ENCODE measurements at places on chromosomes 3 and 15.

DNA sequence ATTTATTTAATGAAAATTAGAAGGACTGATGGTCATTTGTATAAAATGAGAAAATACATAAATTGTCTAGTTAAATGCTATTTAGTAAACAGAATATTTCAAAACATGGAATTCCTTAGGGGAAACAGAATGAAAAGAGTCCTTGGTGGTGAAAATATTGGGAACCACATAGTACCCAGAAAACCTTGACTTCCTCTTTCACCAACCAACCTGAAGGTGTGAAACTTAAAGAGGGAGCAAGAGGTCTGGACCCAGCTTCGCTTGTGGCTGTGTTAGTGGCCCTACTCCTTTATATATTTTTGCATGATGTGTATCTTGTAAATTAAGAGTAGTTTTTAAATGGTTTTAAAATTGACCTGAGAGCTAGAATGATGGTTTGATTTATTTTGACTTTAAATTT is 64.2 kb downstream of the MAP2K5 start:
- DNase-seq: no peak

DNA sequence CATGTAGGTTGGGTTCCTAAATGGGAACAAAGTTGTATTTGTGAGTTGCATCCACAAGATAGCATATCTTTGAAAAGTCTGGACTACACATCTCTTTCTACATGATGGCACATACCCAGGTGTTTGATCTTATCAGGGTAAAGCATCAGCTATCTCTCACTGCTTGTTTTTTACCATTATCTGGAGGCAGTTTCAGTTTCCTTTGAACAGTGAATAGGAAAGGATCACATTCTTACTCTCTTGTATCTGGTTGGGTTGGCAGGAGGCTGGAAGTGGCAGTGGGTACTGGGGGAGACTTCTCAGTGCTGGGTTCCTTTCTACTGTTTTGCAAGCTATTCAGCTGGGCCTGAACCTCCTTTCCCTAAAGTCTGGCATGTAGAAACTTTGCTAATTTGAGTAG is 4.1 kb downstream of the CEMIP start:
- DNase-seq: no peak

GRCh38 chr3:29324180-29324651 is 43.3 kb downstream of the RBMS3 start:
- no peak for DNase-seq

DNA sequence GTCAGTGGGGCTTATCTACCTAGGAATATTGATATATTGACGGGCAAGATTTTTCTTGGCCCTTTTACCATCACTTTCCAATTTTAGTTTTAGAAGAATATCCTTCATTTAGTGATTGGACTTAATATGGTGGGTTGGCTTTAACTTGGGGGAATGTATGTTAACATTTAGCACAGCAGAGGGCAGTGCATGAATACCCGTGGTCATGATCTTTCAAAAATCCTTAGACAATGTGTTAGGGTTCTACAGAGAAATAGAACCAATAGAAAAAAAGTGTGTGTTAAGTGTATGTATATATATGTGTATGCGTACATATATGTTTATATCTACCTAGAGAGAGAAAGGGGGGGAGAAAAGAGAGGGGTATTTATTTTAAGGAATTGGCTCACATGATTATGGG is 36.9 kb downstream of the GPR171 start:
- peak; percentile 1 for DNase-seq

- DNase-seq: no peak
These were observed 42.1 kb upstream of the TASOR start for GRCh38 chr3:56725175-56725574.

- DNase-seq: no peak
These were observed 89.0 kb downstream of the GHSR start for GRCh38 chr3:172359231-172359630.

DNA sequence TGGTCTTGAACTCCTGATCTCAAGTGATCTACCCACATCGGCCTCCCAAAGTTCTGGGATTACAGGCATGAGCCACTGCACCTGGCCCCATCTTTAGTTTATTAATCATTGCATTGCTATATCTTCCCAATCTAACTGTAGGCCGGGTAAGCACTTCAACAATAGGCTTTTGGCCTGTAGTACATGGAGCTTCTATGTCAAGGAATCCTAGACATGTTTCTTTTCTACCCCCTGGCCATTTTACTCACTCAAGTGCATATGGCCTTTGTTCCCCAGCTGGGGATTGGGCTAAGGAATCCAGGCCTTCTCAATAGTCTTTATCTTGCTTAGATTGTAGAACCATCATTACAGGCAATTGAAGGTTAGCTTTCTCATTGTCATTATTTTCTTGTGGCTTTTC is 122.3 kb upstream of the MBNL1 start:
- no peak for DNase-seq

- DNase-seq: peak; percentile 95
These were observed 5.2 kb downstream of the ANXA2 start for GRCh38 chr15:60392601-60392985.

DNA sequence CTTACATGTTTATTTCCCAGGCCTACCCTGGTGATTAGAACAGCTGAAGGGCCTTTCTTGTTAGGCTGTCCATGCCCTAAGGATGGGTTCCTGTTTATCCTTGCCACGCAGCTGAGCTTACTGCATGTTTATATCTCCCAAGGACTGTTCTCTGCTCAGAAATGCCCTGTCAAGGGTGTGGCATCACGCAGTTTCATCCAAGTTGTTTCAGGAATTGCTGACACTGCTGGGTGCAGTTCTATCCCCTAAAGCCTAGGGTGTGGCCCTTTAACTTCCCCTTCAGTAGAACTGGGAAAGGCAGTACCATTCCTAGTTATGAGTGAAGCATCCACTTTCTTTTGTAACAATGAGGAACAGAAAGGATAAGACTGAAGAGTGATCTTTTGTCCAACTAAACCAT is 5.0 kb downstream of the ELL3 start:
- no peak for DNase-seq

DNA sequence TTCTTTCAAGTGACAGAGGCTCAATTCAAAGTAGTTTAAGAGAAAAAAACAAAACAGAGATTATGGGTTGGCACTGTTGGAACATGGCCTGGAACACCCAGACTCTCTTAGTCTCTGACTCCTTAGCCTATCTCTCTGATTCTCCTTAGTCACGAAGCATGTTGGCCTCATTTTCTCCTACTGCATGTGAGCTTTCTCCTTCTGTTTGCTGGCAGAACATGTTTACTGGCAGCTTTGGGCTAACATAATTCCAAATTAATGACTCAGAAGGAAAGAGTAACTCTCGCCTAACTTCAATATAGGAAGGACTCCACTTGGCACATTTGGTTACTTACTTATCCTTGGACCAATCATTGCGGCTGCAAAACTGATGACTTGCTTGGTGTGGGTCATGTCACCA is 21.7 kb upstream of the CCDC39 start:
- no peak for DNase-seq

- peak; percentile 41 for DNase-seq
These were observed 22.2 kb downstream of the MESD start for GRCh38 chr15:80967451-80967850.

GRCh38 chr3:48157950-48158376 is 30.3 kb downstream of the CDC25A start:
- DNase-seq: peak; percentile 8

DNA sequence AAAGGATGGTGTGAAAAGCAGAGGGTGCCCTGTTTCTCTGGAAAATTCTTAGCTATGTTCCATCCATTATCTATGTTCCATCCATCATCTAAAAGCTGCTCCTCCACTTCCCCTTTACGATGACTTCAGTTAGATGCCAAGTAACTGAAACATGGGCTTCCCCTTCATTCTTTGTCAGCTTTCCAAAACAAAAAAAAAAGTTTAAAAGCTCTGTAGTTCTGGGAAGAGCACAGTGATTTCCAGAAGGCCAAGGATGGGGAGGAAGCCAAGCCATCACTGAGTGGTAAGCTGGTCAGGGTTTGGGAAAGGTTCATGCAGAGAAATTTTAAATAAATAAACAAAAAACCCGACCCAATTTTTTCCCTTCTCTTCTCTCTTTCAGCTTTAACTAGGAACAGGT is 111.5 kb downstream of the CFAP44 start:
- DNase-seq: no peak

- no peak for DNase-seq
These were observed 25.1 kb downstream of the ACAA1 start for GRCh38 chr3:38111696-38112377.

DNA sequence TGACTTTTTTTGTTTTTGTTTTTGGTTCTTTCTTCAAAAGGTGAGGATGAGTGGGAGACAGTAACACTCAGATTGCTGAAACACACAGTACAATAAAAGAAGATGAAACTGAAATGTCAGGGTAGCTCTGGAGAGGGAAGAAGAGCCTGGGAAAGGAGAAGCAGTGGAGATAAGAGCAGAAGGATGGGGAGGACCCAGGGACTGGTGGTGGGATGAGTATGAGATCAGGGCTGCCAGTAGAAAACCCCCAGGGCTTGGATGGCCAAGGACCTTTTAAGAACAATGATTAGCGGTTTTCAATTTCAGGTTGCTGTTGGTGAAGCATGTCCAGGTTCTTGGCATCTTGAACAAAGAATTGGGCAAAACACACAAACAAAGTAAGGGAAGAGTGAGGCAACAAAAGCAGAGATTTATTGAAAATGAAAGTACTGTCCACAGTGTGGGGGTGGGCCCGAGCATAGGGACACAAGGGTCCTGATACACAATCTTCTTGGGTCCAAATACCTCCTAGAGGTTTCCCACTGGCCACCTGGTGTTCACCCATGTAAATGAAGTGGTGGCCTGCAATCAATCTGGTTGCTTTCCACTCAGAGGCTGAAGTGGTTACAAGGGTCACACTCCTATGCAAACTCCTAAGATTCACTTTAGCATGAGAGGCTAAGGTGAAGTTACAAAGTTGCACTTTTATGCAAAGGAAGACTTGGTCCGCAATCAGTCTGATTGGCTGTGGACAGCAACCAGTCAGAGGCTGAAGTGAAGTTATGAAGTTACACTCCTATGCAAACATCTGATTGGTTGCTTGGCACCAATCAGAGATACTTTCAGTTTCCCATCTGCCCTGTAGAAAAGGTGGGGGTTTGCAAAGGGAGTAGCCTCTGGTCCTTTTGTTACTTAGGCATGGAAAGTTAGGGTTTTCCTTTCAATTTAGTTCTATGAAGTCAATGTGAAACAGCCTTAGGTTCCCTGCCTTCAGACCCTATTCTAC is 26.1 kb upstream of the MFSD1 start:
- DNase-seq: no peak

DNA sequence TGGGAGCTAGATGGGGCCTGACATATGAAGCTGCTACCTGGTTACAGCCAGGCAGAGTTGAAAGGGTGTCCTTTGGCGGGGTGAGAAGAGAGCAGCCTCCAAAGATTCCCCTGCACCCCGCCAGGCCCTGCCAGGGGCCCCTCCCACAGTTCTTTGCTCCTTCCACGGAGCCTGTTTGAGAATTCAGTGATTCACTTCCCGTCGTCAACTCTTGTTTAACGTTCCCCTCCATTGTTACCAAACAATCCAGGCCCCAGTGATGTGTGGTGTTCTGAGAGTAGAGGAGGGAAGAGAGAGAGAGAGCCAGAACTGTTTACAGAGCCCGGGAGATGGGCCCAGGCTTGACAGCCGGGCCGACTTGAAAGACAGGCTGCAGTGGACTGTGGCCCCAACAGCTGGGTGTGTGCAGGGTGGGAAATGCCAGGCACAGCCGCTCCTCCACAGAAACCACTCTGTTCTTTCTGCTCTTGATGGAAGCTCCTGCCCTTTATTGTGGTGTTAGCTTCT is 81.5 kb downstream of the SMAD3 start:
- peak; percentile 71 for DNase-seq

DNA sequence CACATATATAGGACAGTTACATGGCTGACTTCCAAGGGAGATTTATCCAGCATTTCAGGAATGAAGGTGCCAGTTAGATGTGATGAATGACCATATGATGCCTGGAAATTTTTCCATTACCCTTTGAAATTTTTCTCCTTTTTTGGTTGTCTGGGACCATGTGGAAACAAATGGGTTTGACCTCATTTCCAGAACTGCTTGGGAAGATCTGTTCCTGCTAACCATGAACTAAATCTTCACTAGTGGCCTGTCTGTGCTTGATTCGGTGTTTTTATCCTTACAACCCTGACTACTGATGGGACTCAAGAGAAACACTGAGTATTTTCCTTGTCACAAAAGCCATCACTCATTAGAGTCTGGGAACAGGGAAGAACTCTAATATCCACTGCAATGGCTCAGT is 409.4 kb downstream of the PDCD6IP start:
- peak; percentile 67 for DNase-seq

DNA sequence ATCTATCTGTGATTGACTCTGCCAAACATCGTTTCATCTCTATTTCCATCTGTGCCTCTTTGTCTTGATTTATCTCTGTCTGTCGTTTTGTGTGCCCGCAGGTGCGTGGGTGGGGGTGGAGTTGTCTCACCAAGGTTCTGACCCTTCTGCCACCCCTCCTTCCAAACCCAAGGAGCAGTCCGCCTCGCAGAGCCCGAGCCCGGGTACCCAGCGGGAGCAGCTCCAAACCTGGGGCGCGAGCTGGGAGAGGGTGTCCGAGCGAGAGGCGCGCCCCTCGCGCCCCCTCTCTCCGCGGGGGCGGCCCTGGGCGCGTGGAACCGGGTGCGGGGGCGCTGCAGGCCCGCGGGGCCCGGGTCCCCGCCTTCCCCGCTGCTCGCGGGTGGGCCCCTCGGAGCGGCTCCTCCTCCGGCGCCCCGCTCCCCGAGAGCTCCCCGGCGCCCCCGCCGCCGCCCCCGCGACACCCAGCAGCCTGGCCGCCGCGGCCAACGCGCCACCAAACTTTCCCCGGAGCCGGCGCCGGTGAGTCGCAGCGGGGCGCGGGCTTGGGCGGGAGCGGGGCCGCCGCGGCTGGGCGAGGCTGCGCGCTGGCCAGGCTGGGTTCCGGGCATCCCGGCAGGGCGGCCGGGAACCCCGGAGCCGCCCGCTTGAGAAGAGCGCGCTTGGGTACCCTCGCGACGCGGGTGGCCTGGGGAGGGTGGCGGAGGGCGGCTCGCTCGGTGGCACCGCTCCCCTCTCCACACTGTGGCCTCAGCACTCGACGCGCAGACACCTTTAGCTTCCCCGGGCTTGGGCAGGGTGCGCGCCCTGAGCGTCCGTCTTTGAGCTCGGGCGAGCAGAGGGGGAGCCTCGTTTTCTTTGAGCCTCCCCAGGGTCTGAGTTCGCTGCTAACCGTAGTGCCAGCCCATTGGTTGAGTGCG is at the start of gene HRH1:
Gene HRH1, plus strand, starts transcription at position 458 of the 917 bp plus-strand sequence. CDS start 104,545 bp downstream, outside the sequence.
- DNase-seq: peak; percentile 62

GRCh38 chr3:149895769-149896168 is 74.9 kb downstream of the PFN2 start:
- DNase-seq: no peak

DNA sequence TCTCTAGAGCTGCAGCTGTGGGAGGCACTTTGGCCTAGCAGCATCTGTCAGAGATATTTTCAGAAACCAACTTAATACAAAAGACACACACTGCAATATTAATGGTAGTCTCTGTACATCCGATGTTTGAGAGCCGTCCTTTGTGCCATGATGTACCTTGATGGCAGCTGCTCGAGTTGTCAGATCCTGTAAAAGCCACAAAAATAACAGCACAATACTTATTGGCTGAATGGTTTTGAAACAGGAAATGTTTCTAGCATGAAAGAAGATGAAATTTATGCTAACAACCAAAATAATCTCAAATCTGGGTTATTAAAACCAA is 445.5 kb upstream of the TBL1XR1 start:
- no peak for DNase-seq

Measured in kidney glomerular epithelial cell (primary cell).